T47D (cell line): ENCODE measurements at places on chromosomes 4 and X.

DNA sequence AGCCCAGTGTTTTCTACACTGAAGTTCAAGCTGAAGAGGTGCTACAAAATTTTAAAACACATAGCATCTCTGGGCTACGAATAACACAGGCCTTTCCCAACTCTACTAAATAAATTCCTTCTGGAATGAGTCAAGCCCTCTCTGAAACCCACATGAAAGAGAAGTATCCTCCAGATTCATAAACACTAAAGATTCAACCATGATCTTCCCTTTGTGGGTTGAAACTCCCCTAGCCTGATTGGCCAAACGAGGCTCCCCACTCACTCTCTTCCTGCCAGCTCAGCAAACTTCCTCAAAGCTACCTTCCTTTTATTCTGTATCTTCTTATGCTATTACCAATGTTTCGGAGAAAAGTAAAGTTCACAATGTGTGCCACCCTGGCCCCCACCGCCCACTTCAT, 95.4 kb downstream of the NKX6-1 start:
- DNase-seq, result no peak

DNA sequence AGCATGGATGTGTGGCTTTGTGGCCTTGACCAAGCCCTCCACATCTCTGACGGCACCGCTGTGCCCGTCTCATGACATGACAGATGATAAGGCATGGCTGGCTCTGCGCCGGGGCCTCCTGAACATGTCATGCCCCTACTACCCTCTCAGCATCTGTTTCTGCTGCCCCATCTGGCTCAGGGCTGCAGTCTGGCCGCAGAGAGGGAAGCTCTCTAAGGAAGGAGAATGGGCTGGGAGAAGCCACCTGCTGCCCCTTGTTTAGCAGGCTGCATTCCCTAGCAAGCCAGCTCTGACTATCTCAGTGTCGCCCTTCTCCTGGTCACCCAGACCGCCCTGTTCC, 7.2 kb downstream of the ZNF185 start:
- DNase-seq, result no peak

- no peak for DNase-seq
Measured at GRCh38 chr4:158738866-158739265, 15.7 kb upstream of the PPID start.

GRCh38 chr4:102759831-102760644, 730 bp downstream of the MANBA start:
- peak; percentile 7 for DNase-seq

DNA sequence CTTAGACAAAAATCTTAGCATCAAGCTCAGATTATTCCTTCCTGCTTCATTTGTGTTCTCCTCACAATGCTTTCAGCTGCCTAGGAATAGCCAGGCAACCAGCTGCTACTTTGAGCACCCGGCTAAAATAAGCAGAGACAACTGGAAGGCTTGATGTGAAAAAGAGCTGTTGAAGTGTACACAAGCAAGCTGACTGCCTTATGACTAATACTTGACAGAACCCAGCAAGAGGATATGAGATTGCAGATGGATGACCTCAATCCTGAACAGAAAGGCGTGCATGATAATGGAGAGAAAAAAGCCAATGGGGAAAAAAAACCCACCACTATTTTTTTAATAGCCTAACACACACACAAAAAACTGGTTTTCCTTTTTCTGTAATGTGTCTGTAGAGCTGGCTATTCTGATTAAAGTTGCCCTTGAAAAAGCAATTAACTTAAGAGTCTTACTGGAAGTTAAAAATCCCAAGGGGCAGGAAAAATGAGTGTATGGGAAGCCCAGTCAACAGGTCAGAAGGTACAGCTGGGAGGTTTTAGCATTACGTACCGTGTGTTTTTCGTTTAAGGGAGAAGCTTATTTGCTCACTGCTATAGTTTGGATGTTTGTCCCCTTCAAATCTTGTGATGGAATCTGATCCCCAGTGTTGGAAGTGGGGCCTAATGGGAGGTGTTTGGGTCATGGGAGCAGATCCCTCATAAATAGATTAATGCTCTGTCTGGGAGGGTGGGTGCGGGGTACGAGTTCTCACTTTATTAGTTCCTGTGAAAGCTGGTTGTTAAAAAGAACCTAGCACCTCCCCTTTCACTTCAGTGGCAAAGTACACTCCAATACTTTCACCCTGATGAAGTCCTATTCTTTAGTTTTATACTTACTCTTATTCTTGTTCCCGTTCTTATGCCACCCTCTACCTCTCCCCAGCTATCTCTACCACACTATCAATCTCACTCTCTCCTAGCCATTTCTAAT, 37.1 kb upstream of the HERC6 start:
- DNase-seq, result no peak

DNA sequence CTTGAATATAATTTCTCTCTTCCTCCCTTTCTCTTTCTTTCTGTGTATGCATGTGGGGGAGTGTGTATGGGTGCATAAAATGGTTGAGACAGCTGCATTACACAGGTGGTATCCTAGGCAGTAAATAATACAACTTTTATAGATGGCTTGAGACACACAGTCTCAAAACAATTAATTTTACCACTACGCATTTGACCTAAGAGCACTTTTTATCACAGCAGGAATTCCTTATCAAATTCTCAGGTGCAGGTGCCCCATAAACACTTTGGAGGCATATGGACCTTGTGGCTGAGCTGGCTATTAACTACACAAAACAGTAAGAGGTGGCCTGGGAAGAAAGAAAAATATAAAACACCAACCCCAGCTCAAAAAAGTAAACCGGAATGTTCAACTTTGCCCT, 91.3 kb downstream of the RASGEF1B start:
- DNase-seq, result no peak

- DNase-seq, result no peak
Measured at GRCh38 chr4:105215609-105216313, 69.1 kb downstream of the TET2 start.

- DNase-seq, result no peak
Measured at GRCh38 chrX:37854148-37854547, 6.8 kb upstream of the DYNLT3 start.

DNA sequence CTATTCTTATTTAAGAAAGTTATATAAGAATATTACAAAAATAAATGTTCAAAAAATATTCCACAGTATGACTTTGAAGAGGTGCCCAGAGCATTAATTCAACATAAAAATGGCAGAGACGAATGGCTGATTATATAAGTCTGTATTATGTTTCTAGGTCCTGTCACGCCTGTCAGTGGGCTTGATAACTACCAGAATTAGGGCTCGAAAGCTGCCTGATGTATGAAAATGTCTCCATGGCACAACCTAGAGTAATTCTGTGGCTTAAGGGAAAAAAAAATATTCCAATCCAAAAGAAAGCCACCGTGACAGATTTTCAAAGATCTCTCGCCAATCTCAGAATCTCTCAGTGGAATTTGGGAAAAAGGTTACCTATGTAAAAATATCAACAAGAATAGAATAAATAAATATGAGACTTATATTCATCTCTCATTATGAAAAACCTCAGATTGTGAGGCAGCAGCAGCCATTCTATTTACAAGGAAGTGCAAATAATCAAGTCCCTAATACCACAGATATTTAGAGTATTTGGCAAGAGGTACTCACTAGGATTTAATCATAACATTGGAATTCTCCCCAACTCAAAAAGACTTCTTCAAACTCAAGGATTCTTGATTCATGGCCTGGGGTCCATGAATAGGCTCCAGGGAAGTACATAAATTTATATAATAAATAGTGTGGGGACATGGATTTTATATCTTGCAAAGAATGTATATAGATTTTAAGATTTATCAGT, 489.1 kb upstream of the INTU start:
- DNase-seq, result no peak

DNA sequence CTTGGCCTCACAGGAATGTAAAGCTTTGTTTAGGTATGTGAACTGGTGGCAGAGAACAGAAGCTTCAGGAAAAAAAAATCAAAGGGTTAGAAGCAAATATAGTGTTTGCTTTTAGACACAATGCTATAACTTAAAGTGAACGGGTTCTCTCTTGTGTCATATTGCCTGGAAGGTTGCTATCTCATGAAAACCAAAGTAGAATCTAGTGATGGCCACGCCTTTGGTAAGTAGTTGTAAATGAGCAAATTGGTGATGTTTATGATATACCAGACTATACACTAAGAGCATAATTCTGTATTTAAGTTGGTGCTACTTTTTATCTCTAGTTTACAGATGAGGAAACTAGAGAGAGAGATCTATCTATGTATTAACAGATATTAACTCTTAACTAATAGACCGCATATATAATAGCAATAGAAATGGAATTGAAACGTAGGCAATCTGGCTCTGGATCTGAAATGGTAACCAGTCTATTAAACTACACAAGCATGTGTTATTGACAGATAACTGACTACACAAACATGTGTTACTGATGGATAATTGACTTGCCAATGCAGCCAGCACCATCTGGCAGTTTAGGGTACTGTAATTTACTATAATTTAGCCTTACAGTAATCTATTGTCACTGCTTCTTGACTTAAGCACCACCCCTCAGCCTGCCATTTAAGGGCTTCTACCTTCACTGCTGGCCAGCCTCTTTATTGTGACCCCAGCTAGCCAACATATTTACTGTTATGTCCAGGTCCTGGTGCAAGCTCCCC, 40.8 kb downstream of the HCCS start:
- no peak for DNase-seq

GRCh38 chr4:34790131-34790530, 1454.2 kb downstream of the ARAP2 start:
- no peak for DNase-seq

- DNase-seq, result peak; percentile 48
Measured at GRCh38 chr4:155392481-155393184, 15.9 kb upstream of the MAP9 start.

GRCh38 chrX:17632942-17633341, 104.4 kb upstream of the SCML1 start:
- DNase-seq, result no peak

- DNase-seq, result no peak
Measured at GRCh38 chr4:146096371-146096770, 79.1 kb upstream of the LSM6 start.

GRCh38 chr4:151850791-151851213, 90.0 kb upstream of the GATB start:
- DNase-seq, result no peak

- no peak for DNase-seq
Measured at GRCh38 chr4:108372681-108373080, 203.9 kb upstream of the LEF1 start.

GRCh38 chr4:159390648-159391047, 287.8 kb downstream of the RAPGEF2 start:
- DNase-seq, result no peak

GRCh38 chr4:16450724-16451123, 224.5 kb upstream of the TAPT1 start:
- no peak for DNase-seq

DNA sequence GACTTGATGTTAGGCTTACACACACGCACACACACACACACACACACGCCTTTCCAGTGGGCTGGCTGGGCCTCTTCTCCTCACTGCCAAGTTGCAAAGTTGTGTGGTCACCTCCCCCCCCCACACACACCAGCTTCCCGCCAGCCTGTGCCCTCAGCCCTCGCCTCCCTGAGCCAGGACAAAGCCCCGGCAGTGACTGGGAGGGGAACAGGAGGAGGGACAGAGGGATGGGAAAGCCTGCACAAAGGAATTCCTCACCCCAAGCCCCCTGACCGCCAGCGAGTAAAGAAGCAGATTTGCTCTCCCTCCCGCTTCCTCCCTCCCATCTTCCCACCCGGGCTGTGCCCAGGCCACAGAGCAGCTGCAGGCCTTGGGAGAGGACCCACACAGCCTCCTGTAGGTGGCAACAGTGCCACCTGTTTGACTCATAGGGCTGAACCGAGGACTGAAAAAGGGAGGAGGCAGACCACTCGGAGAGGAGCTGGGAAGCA, at the start of gene GDPD2:
Gene GDPD2, plus strand, starts transcription at position 464 of the 491 bp plus-strand sequence. CDS start 1,671 bp downstream, outside the sequence.
- peak; percentile 7 for DNase-seq

DNA sequence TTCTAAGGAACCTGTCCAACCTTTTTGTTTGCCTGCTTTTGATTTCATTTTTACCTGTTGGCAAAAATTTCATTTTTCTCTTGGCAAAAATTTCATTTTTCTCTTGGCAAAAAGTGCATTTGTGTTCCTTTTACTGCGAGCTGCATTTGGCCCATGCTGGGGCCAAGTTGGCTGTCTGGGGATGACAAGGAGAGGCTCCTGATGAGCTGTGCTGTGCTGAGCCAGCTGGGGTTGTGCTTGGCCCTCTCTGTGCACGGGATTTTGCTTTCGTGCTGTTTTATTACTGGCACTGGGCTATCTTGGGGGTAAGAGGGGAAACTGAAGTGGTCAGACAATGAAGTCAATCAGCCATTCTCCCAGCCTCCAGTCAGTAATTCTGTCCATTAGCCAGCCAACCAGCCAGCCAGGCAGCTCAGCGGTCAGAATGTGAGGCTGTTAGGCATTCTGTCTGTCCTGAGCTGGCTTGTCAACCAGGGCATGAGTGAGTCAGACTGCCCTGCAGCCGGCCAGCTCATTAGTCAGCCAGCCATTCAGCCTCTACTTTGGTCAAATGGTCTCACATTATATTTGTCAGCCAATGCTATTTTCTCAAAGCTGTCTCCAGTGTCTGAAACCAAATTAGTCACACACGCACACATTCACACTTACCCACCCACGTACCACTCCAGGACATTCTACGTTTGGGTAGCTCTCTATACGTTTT, 56.9 kb upstream of the PRPS1 start:
- no peak for DNase-seq

- no peak for DNase-seq
Measured at GRCh38 chrX:6856471-6856870, 291.0 kb upstream of the STS start.

DNA sequence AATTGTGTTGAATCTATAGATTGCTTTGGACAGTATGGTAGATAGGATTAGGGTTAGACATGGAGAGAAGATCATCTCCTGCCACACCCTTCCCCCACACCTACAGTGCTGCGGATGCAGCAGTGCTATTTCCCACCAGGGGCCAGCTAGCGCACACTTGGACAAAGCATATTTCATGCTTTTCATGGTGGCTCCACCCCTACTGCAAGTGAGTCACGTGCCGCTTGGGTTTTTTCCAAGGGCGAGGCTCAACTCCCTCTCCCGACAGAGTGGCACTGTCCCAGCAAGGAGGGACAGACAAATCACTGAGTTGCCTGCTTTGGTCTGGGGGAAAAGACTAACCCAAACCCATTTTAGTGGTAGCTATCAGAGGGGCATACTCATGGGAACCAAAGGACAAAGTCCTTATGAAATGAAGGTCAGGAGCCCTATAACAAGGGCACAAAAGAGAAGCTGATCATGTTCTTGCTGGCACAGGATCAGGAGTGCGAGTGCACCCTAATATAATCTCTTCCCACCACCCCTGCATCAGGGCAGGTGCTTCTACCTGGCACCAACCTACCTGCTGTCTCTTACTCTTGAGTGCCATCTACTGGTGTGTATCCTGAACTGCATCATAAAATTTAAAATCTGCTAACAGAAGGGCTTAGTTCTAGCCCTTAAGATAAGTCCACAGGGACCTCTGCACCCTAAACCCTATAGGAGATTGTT, 55.1 kb upstream of the PGAM4 start:
- peak; percentile 42 for DNase-seq

DNA sequence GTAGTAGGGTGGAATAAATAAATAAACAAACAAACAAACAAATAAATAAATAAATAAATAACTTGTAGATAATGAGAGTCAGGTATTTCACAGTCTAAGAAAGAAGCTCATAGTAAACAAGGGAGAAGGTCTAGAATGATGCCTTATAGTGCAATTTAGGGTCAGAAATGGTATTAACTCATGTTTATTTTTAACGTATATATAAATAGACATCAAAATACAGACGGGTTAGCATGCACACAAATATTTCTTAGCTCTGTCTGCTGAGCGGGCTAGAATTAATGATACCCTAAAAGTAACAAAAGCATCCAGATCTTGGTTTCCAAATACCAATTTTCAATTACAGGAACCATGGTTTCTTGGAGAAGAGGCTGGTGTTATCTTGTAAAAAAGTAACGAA, 16.6 kb downstream of the PFKFB1 start:
- DNase-seq, result no peak
